OCI-M1 (cell line): ENCODE measurements at places on chromosomes 5 and 9.

- no peak for DNase-seq
Measured at GRCh38 chr9:109549386-109549785, 51.3 kb upstream of the PTPN3 start.

DNA sequence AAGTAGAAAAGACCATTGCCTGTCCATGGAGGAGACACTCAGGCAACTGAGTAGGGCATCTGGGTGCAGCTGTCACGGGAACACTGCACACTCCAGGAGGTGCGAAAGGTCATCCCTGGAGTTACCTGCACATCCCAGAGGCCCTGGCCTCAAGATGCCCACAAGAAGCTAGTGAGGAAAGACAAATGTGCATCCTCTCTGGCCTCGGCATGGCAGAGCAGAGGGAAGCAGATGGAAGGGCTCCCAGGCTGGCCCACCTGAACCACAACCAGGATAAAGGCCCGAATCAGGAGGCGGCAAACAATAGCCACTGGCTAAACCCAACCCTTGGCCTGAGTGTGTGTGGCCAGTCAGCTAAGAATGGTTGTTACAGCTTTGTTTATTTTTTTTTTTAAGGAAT, 231.7 kb downstream of the SYK start:
- no peak for DNase-seq

GRCh38 chr9:92234514-92234913, 59.0 kb downstream of the IARS1 start:
- DNase-seq = no peak

DNA sequence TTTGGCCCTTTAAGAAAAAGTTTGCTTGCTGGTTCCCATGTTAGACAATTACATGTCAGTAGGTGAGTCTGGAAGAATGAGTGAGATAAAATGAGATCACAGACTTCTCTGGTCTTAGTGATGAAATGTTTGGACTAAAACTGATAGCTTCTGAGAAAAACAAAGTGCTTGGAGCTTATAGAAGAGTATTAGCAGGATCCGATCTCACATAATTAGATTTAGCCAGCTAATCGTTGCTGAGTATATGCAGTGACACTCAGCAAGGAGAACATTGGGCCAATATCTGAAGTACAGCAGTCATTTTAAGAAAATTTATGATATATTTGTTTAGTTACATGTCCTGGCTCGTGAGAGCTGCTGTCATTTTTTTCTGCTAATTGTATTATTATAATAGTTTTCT, 135.8 kb downstream of the SNCAIP start:
- DNase-seq = no peak

DNA sequence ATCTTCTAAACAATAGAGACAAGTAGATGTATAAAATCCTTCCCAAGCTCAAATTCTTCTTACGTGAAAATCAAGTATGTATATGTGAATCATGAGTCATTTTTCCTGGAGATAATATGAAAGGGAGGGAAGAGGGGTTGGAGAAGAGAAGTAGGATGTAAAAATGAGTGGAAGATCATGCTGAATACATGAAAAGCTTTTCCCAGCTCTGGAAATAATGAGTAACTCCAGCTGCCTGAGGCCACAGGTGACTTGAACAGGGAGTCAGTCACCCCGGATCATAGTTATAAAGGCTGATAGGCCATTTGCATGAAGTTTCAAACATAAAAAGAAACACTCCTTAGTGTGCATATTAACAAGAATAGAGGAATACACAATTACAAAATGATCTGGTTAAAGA, 486.7 kb downstream of the EFNA5 start:
- DNase-seq = no peak

GRCh38 chr9:89519366-89519805, 21.5 kb upstream of the SEMA4D start:
- DNase-seq = no peak

GRCh38 chr9:17116400-17116837, 18.4 kb upstream of the CNTLN start:
- DNase-seq = peak; percentile 64

DNA sequence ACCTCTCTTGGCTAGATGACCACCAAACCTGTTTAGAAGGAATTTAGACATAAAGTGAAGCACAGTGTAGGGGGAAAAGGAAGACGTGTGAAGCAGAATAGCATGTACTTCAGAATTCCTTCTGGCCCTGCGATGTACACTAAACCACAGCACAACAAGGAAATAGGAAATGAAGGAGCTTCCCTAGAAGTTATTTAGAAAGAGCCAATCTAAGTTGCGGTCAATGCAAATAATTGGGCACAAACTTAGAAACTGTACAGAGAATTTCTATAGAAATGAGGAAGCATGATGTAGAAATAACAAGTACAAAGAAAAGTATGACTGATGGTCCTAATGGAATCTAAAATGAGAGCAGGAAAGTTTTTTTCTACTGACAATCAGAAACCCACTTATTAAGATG, 41.5 kb downstream of the ANKRD55 start:
- DNase-seq = no peak

DNA sequence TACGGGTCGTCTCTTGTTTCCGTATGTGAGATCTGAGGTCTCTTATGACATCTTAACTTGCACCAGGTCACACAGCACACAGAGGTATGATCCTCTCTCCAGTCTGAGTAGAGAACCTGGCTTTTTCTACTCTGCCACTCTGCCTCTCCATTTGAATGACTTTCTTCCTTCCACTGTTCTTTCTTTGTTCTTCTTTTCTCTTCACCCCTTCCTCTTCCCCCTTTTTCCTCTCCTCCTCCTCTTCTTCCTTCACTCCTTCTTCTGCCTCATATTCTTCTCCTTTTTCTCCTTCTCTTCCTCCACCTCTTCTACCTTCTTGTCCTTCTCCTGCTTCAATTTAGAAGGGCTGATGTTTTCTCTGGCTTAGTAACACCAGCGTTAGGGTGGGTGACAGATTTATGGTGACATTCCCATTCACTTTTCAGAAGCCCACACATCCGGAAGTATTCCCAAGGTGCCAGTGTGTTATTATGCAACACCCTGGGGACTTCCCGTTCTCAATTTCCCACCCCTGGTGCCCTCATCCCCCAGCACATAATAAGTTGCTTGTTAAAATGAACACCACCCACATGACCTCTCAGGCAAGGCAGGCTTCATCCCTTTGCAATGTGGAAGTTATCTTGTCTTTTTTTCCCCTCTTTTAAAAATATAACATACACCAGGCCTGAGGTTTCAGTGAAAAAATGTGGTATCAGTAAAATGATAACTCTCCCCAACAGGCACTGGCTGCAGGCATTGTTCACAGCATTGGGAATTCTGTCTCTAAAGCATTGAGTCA, 122.0 kb downstream of the PAPPA start:
- no peak for DNase-seq

DNA sequence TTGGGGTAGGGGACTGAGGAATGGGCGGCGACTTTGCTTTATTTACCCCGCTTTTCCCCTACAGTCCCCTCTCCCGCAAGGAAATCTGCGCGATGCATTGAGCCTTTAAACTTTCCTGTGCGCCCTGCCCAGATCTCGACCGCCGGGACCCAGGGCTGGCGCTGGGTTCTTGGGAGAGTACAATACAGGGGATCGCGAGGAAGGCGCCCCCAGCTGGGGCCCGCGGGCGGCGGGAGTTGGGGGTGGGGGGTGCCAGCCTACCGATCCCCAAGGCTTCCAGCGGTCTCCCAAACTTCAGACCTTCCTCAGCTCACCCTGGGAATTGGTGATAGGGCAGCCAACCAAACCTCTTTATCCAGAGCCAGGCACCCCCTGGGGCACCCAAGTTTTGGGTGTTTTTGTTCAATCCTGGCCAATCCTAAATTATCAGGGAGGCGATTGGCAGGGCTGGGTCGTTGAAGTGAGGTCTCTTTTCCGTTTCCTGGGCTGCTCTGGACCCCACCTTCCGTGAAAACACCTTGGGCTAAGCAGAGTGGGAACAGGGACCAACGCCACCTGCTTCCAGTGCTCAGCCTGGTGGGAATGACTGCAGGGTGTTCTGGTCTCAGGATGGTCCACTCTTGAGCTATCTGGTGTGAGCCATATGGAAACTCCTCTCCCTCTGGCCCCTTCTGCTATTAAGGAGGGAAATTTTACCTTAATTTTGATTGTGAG, 51.4 kb upstream of the DAB2IP start:
- no peak for DNase-seq

- DNase-seq = no peak
Measured at GRCh38 chr5:1950708-1951103, 68.0 kb upstream of the IRX4 start.

DNA sequence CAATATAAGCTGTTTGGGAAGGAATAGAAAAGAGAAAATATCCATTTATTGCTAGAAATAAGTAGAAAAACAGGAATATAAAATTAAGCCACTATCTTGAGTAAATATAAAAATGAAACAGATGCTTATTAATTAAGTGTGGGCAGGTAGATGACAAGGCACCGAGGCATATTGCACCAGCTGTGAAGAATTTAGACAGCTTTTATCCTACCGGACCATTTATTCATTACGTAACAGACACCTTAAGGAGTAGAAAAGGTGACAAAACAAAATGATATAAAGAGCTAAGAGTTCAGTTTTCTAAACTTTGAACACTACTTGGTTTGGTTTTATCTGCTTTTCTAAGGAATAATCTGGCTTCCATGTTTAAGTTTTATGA, 404.1 kb downstream of the PTPRD start:
- no peak for DNase-seq

GRCh38 chr5:75337366-75338021, 474 bp downstream of the HMGCR start:
- peak; percentile 54 for DNase-seq

DNA sequence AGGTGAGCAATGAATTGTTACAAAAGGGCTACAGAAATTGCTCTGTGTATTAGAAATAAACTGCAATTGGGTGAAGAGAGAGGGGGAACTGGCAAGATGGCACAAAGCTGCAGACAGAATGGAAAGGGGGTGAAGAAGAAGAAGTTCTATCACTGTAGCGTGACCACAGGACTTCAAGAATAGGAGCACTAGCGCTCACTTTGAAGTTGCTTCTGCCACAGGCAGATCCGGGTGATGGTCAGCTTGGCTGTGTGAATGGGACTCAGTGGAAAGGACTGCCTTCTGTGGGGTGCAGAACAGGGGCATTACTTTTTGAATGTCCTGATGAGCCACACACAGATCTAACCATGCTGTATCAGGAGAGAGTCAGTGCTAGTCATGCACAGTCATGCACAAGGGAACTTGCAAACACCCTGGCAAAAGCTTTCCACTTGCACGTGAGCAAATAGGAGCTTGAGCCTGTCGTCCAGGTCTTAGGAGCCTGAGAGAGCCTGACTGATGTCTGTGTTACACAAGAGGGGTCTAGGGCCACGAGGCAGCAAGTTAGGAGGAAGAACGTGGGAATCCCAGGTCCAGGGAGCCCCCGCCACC, 16.3 kb downstream of the IL5 start:
- DNase-seq = peak; percentile 39

GRCh38 chr5:168831383-168831782, 252.2 kb upstream of the PANK3 start:
- DNase-seq = no peak

DNA sequence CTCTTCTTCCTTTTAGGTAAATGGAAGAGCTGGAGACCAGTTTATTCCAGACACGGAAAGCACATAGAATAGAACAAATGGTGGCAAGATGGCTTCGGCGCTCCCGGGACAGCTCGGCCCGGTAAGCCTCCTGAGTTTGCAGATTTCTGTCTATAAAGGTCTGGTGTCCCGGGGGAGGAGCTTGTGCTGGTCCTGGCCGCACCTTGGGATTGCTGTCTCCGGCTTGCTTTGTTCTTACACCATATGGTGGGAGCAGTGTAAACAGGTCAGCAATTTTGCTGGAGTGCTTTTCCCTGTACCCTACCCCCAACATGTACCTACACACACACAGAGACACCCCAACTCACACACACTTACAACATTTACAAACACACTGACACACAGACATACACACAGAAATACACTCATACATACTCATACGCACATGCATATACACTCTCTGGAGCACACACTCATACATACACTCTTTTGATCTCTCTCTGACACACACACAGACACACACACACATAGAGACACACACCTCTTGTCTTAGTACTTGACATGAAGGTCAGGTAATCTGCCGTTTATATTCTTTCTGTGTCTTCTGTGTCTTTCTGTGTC, 42.0 kb downstream of the FRMPD1 start:
- no peak for DNase-seq

- DNase-seq = peak; percentile 47
Measured at GRCh38 chr5:132754947-132755346, 7.7 kb downstream of the CCNI2 start.

GRCh38 chr5:56565283-56565615, 250.1 kb upstream of the MAP3K1 start:
- no peak for DNase-seq

DNA sequence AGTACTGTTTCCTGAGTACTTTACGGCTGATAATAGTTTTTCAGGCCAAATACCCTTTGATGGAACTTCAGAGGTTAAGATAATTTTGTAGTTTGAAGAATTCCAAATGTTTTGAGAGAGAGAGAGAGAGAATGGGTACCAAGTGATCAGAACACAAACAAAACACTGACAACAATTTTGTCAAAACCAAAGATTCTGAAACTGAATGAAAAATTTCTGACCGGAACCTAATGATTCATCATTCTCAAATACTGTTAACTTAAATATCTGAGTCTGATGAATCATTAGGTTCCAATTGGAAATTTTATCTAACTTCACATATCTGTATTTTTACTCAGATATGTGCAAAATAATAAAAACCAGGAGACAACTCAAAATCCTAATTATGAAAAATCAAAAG, 4.0 kb downstream of the LMBRD2 start:
- no peak for DNase-seq

DNA sequence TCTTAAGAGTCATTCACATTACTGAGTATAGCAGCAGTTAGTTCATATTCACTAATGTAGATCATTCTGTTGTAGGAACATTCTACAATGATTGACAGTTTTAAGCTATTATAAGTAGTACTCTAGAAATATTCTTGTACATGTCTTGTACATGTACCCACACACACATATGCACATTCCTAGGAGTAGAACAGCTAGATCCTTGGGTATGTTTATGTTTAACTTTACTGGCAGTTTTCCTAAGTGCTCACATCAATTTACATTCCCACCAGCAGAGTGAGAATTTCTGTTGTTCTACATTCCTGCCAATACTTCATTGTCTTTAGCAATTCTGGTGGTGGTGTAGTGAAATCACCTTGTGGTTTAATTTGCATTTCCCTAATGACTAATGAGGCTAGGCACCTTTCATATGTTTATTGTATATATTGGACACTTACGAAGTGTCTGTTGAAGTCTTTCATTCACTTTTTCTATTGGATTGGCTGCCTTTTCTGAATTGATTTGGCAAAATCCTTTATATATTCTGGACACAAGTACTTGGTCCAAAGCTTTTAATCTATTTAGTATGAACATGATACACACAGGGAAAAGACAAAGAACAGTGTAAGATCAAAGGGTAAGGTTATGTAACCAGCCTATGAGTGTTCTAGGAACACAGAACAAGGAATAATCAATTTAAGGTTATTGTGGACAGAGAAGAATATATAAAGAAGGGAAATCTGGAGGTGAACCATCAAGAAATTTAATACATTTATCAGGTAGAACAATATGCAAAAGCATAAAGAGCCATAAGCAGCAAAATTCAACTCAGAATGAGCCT, 95.6 kb downstream of the MLLT3 start:
- no peak for DNase-seq

DNA sequence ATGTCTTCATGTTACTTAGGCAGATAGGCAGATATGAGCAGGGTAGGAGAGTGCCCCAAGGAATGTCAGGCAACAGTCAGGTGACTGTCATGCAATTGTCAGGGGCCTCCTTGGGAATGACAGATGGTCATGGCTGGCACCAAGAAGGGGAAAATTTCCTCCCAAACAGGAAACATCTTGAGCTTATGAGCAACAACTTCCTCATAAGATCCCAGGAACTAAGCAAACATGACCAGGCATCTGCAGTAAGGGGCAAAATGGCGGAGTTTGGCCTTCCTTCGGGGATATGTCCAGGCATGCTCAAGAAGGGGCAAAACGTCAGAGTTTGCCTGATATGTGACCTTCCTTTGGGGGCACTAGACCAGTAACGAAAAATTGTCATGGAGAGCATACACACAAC, 591.8 kb downstream of the PDE4D start:
- DNase-seq = no peak
